ENCODE measurements at places on chromosomes 7 and 10.
A peak's percentile ranks its signal among the peaks of the same experiment; 100 is the strongest.

GRCh38 chr10:47451998-47452494 lies 31.9 kb downstream of the ANXA8 start:
- DNase-seq, result no peak

DNA sequence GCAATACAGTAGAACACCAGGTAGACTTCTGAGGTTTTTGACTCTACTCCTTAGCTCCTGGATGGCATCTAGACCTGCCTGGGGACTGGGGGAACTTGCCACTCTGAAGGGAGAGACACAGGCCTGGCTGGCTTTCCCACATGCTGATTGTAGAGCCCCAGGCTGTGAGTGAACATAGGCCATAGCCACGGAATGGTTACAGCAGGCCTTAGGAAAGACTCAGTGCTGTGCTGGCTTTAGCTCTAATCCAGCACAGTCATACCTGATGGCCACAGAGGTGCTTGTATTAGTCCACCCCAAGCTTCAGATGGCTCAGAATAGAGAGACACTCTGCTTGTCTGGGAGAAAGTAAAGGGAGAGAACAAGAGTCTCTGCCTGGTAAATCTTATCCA lies 35.0 kb upstream of the ARHGAP12 start:
- no peak for DNase-seq

DNA sequence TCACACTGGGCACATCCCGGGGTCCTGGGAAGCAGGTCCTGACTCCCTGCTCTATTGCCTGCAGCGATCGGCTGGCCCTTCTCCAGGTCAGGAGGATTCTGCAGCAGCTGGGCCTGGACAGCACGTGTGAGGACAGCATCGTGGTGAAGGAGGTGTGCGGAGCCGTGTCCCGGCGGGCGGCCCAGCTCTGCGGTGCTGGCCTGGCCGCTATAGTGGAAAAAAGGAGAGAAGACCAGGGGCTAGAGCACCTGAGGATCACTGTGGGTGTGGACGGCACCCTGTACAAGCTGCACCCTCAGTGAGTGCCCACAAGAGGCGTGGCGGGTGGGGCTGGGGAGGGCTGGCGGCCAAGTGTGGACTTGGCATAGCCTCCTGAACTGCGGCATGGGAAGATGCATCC lies 12.8 kb upstream of the HK1 start:
- no peak for DNase-seq

DNA sequence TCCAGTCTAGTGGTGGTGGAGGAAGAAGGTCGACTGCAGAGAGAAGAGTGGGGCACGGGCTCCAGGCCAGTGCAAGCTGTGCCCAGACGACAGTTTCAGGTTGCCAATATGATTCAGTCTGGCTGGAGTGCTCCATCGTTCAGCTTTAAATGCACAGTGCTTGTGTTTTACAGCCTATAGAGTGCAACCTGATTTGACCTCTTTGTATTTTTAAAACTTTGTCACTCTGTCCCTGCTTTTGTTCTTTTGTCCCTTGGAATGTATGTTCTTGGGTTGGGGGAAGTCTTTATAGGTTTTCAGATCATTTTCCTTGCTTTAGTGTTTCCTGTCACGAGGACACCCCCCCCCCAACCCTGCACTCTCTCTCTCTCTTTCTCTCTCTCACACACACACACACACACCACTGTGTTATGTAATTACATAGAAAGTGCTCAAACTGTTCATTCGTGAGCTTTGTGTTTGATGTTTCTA lies 198.0 kb downstream of the CAMK1D start:
- no peak for DNase-seq

GRCh38 chr10:106582291-106582690 lies 582.2 kb downstream of the SORCS1 start:
- no peak for DNase-seq

- peak; percentile 52 for DNase-seq
Observed at GRCh38 chr7:92133737-92134270, 473 bp downstream of the CYP51A1 start.

GRCh38 chr7:135168489-135169140 lies 1.9 kb downstream of the CYREN start:
- DNase-seq, result no peak

GRCh38 chr10:94430701-94431100 lies 28.4 kb downstream of the TBC1D12 start:
- DNase-seq, result no peak

DNA sequence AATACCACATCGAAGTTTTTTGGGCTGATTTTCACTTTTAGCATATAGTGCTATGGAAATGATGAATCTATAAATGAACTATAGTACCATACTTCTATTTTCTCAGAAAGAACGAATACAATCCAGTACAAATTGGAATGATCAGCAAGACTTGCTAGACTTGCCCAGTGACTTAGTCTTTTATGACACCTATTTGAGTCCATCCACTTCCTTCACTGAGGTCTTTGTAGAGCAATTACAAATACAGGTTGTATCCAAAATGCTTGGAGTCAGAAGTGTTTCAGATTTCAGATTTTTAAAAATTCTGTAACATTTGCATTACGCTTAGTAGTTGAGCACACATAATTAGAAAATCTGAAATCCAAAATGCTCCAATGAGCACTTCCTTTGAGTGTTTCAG lies 104.3 kb downstream of the NRBF2 start:
- no peak for DNase-seq

DNA sequence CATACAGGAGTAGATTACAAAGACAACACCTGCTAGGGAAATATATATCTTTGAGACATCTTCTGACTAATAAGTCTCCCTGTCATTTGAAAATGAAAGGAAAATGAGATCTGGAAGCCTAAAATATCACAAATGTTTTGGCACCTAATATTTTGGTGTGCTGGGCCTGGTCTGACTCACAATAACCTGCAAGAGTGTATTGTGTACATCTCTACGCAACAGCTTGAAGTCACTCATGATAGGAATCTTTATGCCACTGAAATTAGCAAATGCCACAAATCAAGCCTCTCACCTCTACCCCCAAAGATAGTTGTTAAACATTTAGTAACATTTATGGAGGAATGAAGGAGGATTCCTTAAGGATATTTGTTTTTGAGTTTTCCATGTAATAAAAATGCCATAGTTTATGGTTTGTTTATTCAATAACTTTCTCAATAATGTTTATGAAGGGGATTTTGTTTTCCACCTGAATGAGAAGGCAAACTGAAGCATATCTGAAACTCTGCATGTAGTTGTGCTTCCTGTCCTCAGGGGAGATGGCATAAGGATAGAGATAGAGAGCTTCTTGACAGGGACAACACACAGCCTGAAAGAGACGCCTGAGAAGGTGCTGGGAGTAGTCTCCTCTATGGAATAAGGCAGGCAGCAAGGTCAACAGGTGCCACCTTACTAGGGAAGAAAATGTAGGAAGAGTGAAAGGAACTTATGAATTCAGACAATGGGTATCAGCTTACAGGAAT lies 197.4 kb downstream of the AHR start:
- no peak for DNase-seq

DNA sequence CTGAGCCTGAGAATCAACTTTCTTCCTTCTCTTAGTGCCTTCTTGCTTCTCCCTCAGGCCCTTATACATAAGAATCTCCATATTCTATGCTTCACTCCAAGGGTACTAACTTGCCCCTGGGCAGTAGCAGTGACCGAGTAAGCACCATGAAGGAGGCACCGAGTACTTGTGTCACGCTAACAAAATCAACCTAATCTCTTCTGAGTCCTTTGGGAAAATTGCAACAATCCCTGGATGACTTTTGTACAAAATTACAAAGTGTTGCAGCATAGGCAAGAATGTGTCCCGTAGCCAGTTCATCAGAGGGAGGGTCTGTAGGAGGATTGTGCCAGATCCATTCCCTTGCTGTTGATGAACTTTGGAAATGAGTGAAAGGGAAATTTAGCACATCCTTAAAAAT lies 80.4 kb upstream of the EEPD1 start:
- no peak for DNase-seq

DNA sequence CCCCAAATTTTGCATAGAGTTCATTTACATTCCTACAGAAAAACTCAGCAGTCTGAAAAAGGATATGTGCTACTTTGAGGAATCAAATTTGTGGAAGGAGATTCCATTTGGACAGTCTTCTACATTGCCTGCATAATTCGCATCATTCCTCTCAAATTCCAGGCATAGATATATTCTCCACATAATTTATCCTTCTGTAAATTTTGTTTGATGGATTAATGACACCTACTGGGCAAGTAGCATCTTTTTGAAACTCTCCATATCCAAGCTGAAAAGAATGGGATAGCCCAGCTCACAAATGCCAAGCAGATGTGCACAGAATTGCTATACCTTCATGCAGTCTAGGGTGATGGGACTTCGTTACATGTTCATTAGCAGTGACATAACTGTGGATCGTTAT lies 515.3 kb downstream of the AUTS2 start:
- DNase-seq, result no peak

DNA sequence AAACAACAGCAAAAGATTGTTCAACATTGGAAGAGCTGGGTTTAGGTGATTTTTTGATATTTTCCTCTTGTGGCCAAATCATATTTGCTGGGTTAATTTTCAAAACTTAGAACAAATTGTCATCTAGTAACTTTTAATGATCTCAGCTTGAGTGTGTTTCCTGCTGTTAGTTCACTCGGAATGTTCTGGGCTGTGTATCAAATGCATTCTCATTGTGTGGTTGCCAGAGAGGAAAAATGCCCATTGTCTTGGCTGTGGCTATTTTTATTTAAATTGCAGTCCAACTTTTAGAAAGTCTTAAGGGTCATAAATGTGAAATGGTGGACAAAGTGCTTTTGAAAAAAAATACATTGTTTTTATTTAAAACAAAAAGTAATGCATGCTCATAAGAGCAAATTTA lies 542.0 kb downstream of the TNS3 start:
- DNase-seq, result no peak

DNA sequence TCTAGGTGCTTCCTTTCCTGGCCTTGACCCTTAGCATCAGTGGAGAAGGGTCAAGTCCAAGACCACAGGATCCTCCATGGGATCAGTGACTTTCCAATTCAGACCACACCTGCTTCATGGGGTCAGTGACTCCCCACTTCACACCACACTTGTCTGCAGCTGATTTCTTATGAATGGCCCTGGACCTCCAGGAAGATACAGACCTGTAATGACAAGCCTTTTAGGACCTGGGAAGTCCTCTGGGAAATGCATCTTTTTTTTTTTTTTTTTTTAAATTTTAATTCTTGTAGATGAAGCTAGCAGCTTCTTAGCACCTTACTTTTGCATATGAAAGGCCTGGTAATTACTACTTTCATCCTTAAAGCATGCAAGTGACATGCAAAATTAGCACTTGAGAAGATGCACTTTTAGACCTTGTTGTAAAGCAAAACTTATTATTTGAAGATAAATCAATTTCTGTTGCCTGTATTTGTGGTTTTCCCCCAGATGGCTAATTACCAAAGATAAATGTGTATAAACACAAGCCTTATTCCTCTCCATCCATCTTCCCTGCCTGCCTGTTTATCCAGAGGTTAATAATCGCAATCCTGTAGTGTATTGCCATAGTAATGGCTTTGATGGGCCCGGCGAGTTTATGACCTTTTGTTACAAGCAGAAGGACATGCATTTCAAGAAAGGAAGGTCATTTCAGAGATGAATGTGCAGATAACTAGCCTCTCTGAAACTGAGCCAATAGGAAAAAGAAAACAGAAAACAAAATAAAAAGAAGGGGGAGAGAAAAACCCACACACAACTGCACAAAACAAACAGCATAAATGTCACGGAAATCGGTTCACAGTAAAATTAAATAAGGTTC lies 1018.7 kb downstream of the TYW1 start:
- no peak for DNase-seq

- no peak for DNase-seq
Observed at GRCh38 chr7:7122701-7123281, 59.6 kb upstream of the C1GALT1 start.

GRCh38 chr7:21639206-21639868 lies 96.5 kb downstream of the DNAH11 start:
- no peak for DNase-seq

DNA sequence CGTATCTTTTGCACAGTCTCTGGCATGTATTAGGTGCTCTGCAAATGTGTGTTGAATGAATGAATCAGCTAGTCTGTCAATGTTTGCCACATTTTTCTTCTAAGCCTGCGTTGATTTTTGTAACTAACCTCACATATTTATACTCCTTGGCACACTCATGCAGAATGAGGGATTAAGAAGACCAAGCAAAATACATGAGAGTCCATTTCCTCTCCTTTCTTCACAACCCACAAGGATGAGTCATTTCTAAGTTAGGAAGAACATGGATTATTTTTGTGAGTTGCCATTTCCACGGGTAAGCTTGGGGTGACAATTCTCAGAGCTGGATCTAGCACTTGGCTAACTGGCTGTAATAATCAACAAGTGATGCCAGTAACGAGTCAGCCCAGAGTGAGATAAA lies 158.8 kb downstream of the TWIST1 start:
- DNase-seq, result no peak

DNA sequence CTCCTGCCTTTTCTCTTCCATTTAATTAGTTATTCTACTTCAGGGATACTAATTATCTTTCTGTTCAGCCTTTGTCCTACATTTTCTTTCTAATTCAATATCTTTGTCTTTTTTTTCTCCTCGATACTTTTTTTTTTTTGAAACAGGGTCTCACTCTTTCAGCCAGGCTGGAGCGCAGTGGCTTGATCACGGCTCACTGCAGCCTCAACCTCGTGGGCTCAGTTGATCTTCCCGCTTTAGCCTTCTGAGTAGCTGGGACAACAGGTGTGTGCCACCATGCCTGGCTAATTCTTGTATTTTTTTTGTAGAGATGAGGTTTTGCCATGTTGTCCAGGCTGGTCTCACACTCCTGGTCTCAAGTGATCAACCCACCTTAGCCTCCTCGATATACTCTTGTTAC lies 38.9 kb downstream of the CCSER2 start:
- DNase-seq, result no peak
